Sigmoid colon (tissue), 7 donors: ENCODE measurements at places on chromosomes 6 and 20.

- no peak for DNase-seq
Observed at GRCh38 chr6:20200761-20201630, 11.3 kb downstream of the MBOAT1 start.

GRCh38 chr6:39665861-39666260 lies 59.3 kb downstream of the KIF6 start:
- DNase-seq, result no peak

DNA sequence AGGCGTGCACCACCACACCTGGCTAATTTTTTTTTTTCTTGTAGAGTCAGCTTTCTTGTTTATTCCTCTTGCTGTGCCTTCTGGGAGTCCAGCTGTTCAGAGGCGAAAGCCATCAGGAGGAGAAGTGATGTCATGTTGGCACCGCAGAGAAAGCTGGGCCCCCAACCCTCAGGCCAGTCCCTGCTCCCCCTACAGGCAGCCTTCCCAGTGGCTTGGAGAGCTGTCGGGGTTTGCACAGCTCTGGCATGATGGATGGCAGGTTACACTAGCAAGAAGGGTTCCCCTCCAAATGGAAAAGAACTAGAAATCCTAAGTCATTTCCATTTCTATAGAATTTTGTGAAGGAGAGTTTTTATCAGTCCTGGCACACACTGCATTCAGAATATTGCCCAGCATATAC lies 72.6 kb downstream of the C6orf52 start:
- no peak for DNase-seq

DNA sequence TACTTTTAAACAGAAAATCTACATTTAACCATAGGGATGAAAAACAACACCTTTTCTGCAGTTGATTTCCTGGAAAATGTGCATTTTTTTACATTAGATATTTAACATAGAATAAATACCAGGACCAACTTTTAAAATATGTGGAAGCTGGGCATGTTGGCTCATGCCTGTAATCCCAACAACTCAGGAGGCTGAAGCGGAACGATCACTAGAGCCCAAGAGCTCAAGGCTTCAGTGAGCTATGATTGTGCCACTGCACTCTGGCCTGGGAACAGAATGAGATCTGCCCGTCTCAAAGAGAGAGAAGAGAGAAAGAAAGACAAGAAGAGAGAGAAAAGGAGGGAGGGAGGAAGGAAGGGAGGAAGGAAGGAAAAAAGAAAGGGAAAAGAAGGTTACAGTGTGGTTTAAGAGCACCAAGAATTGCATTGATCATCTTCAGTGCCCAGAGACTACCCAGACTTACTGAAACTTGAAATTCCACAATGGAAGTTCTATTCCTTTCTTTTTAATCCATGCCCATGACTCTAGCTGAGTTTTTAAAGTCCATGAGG lies 189.4 kb upstream of the ARID1B start:
- no peak for DNase-seq

- DNase-seq, result peak; percentile 92
Observed at GRCh38 chr20:49594143-49594930, 26.4 kb upstream of the PTGIS start.

GRCh38 chr6:109170333-109170732 lies 75.0 kb downstream of the CEP57L1 start:
- DNase-seq, result no peak

DNA sequence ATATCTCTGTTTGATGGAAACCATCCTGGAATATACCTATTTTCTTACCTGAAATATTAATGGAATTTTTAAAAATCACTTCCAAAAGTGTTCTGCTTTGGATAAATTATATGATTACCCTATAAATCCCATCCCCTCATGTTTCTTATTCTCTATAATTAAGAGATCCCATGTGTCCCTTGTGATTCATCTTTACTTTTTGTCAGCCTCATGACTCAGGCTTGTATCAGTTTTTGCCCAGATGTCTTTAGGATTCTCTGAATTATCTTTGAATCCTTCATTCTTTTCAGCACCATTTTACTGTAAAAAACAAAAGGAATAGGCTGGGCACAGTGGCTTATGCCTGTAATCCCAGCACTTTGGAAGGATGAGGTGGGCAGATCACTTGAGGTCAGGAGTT lies 804.5 kb upstream of the CITED2 start:
- no peak for DNase-seq

DNA sequence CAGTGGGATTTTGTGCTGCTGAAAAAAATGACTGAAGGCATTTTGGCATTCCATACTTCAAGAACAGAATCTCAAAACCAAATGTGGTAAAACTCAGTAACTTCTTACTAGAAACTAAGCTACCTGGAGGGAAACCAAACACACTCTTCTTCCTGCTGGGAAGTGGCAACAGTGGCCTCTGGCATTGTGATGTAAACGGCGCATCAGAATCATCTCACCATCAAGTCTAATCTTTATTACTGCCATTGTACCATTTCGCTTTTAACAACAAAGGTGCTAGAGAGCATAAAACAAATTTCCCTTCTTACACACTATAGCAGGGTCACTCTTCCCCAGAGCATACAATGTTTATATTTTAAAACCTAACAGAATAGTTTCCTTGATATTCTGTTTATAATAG lies 101.6 kb upstream of the CEP162 start:
- DNase-seq, result no peak

GRCh38 chr6:156883497-156884252 lies 106.5 kb downstream of the ARID1B start:
- no peak for DNase-seq
